ENCODE measurements at places on chromosomes 6 and 20. TPM values are rescaled to one million over a fixed set of nuclear protein-coding genes. Genes with fewer than 3 reads are reported as not detected.

DNA sequence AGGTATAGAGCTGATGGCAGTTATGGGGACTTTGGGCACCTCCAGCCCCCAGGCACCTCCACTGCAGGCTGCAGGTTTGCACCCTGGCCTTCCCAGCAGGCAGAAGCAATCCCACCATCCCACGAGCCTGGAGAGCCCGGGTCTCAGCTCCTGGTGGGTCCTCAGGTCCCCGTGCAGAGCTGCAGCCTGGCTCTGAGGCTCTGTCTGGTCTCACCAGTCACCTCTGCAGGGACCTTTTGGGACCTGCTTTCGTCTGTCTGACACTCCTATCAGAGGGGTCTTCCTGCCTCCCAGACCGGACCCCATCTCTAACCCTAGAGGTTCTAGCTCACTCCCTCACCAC is 41.9 kb downstream of the FGD2 start:
- no peak overlapping the region for H3K27ac ChIP-seq
- no peaks in the 10 kb centered on the region for H3K36me3 ChIP-seq
- no peaks in the 10 kb centered on the region for H3K4me1 ChIP-seq
- DNase-seq = no peak

DNA sequence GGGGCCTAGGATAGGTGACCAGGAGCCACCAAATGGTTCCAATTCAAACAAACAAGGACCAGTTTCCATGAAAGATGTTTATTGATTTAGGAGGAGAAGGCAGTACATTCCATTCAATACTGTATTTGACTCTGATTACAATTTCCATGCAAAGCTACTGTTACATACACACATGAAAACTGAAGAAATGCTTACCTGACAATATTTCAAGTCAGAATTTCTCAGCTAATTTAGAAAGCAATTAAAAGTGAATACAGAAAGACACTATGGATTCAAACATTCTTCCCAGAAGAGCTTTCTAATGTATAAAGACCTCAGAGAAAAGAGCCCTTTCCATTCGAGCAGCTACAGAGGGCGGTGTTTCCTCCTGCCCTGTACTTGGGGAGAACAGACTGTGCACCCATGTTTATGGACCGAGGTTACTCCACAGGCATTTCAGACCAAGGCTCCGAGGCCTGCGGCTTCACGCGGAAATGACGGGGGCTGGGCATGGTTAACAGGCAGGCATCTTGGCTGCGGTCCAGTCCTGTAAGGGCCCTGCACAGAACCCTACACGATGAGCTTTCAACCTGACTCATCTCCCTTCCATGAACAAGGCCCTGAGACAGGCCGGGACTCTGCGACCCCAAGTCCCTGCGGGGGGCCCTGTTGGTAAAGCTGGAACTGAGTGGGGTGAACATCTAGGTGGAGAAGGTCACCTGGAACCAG is 25.7 kb upstream of the TCFL5 start:
- no peaks in the 10 kb centered on the region for H3K4me1 ChIP-seq
- H3K4me3 ChIP-seq = no peak overlapping the region
- DNase-seq = no peak
- no peak overlapping the region for H3K27ac ChIP-seq
- peaks cover 8% of the 10 kb centered on the region for H3K36me3 ChIP-seq

DNA sequence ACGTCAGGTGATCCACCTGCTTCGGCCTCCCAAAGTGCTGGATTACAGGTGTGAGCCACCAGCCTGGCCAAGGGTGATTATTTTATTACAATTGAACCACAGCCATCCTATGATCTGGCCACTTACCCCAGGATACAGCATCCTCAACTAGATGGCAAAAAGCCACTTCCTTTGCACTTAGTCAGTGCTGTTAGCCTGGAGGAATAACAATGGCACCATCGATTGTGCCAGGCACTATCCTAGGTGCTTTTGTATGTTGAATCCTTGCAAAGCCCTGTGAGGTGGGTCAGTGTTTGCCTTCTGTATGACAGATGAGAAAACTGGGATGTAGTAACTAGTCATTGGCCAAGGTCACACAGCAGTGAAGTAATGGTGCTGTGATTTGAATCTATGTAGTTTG is 11.2 kb upstream of the TTPAL start:
- H3K4me1 ChIP-seq = no peaks in the 10 kb centered on the region
- no peaks in the 10 kb centered on the region for H3K36me3 ChIP-seq
- DNase-seq = no peak
- H3K27ac ChIP-seq = no peak overlapping the region
- no peaks in the 10 kb centered on the region for H3K27me3 ChIP-seq
- no peak overlapping the region for H3K4me3 ChIP-seq

- no peaks in the 10 kb centered on the region for H3K27me3 ChIP-seq
- no peaks in the 10 kb centered on the region for H3K4me1 ChIP-seq
- H3K36me3 ChIP-seq = no peaks in the 10 kb centered on the region
- no peak overlapping the region for H3K27ac ChIP-seq
- no peak overlapping the region for H3K4me3 ChIP-seq
- DNase-seq = no peak
These were observed 34.0 kb downstream of the NCOA6 start for GRCh38 chr20:34791289-34792020.

DNA sequence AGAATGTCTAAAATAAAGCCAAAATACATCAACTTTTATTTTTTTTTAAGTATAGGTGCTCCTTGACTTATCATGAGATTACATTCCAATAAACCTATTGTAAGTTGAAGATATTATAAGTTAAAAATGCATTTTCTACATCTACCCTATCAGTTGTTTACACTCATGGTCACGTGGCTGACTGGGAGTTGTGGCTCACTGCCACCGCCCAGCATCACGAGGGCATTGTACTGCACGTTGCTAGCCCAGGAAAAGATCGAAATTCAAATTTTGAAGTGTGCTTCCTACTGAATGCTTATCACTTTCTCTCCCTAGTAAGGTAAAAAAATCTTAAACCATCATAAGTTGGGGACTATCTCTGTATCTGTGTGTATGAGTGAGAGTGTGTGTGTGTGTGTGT is 126.6 kb upstream of the RIN2 start:
- no peak overlapping the region for H3K27ac ChIP-seq
- no peak for DNase-seq
- H3K4me3 ChIP-seq = no peak overlapping the region
- H3K36me3 ChIP-seq = no peaks in the 10 kb centered on the region
- H3K4me1 ChIP-seq = no peaks in the 10 kb centered on the region

GRCh38 chr6:77455271-77455670 is 8.0 kb downstream of the HTR1B start:
- DNase-seq = no peak
- H3K27me3 ChIP-seq = no peaks in the 10 kb centered on the region
- peaks cover 2% of the 10 kb centered on the region for H3K4me1 ChIP-seq
- no peak overlapping the region for H3K27ac ChIP-seq
- H3K4me3 ChIP-seq = no peak overlapping the region

DNA sequence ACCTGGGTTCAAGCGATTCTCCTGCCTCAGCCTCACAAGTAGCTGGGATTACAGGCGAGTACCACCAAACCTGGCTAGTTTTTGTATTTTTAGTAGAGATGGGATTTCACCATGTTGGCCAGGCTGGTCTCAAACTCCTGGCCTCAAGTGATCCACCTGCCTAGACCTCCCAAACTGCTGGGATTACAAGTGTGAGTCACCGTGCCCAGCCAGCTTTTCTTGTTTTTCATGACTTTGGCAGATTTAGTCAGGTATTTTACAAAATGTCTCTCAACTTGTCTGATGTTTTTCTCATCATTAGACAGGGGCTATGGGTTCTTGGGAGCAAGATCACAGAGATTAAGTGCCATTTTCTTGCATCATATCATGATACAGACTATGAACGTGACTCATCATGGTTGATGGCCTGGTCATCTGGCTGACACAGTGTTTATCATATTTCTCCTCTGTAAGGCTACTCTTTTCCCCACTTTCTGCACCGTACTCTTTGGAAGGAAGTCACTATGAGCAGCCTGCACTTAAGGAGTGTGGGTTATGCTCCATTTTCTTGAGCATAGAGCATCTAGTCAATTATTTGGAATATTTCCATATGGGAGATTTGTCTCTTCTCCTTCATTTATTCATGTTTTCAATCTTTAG is 67.8 kb downstream of the RNF182 start:
- no peak for DNase-seq
- H3K27me3 ChIP-seq = no peaks in the 10 kb centered on the region
- no peak overlapping the region for H3K4me3 ChIP-seq
- H3K4me1 ChIP-seq = no peaks in the 10 kb centered on the region
- H3K27ac ChIP-seq = no peak overlapping the region
- no peaks in the 10 kb centered on the region for H3K36me3 ChIP-seq

DNA sequence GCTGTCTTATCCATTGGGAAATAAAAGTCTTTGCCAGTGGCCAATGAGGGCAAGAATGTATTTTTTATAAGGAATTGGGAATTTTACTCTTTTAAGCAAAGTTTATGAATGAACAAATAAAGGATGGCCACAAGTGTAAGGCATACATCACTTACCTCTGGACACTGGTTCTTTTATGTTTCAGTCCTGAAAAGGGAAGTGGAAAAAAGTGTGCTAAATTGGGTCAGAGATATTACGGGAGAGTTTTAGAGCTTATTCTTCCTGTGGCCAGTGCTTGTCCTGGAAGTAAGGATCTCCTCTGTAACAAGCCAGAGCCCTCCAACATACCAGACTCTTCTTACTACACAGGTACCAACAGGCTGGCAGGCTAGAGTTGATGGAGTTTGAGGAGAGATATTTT is 22.5 kb upstream of the RIPK1 start:
- no peak overlapping the region for H3K4me3 ChIP-seq
- H3K27ac ChIP-seq = no peak overlapping the region
- no peak for DNase-seq
- no peaks in the 10 kb centered on the region for H3K36me3 ChIP-seq
- no peaks in the 10 kb centered on the region for H3K4me1 ChIP-seq
- H3K27me3 ChIP-seq = no peaks in the 10 kb centered on the region

DNA sequence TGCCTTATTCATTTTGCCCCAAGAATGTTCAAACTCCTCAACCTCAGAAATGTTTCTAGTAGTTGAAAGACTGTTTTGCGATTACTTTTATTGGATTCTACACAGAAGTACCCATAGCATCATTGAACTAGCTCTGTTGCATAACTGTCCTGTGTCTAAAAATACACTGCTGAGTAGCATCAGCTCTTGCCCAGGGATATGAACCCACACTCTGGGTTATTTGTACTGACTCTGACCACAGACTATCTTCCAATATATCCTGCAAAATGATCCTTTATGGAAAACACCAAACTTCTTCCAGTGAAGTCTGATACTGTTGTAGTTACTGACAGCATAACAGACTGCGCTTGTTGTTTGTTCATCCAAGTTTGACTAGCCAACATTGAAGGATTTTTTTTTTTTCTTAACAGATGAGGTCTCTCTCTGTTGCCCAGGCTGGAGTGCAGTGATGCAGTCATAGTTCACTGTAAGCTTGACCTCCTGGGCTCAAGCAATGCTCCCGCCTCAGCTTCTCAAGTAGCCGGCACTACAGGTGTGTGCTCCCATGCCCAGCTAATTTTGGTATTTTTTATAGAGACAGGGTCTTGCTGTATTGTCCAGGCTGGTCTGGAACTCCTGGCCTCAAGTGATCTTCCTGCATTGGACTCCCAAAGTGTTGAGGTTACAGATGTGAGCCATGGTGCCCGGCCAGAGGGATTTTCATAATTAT is 49.9 kb downstream of the TULP4 start:
- H3K4me3 ChIP-seq = no peak overlapping the region
- H3K4me1 ChIP-seq = no peaks in the 10 kb centered on the region
- no peak for DNase-seq
- H3K36me3 ChIP-seq = no peaks in the 10 kb centered on the region

The REPS1 gene
- 40.8 TPM for total RNA-seq

The IMPG1 gene
- 0.15 TPM for total RNA-seq

DNA sequence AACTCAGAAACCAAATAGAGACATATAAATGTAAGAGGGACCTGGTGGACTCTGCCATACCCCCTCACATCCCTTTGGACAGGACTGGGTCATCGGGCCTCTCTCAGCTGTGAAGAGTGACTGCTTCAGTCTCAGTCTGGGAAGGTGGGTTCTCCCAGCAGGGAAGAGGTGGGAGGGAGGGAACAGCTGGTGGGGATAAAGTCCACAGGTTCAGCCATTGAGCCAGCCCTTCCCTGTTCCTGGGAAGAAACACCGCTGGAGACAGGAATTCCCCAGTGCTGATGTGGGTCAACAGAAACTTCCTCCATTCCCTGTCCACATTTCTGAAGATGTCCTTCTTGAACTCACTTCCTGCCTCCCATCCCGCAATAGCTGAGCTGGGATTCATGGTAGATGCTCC is 209.2 kb upstream of the PMEPA1 start:
- no peaks in the 10 kb centered on the region for H3K4me1 ChIP-seq
- H3K27ac ChIP-seq = no peak overlapping the region
- DNase-seq = no peak
- no peak overlapping the region for H3K4me3 ChIP-seq

DNA sequence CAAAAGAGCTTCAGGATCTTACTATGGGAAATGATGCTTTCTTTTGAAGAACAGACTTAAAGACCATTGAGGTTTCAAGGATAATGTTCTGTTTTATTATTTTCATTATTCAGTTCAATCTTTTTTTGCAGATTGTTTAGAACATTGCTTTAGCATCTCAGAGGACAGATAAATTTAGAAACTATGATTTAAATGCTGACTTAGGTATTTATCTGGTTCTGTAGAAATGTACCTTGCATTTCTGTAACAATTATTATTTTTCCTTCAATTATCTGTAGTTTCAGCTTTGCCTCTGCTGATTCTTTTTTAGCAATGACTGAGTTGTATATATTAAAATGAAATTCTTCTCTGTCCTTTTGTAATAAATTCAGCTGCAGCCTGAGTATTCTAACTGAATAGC is 205.4 kb upstream of the PCSK2 start:
- H3K36me3 ChIP-seq = no peaks in the 10 kb centered on the region
- no peak overlapping the region for H3K27ac ChIP-seq
- H3K4me3 ChIP-seq = no peak overlapping the region
- H3K4me1 ChIP-seq = no peaks in the 10 kb centered on the region

- no peaks in the 10 kb centered on the region for H3K4me1 ChIP-seq
- no peak overlapping the region for H3K4me3 ChIP-seq
- no peak overlapping the region for H3K27ac ChIP-seq
- H3K36me3 ChIP-seq = no peaks in the 10 kb centered on the region
- no peaks in the 10 kb centered on the region for H3K27me3 ChIP-seq
- no peak for DNase-seq
These were observed 1574.9 kb downstream of the HACE1 start for GRCh38 chr6:103284835-103285234.

The OPRM1 gene
- not detected for total RNA-seq

The CDH26 gene
- total RNA-seq = 2.8 TPM

Measured in aorta (tissue), 5 donors.